ENCODE measurements at places on chromosomes 16 and 17.

- no peak for DNase-seq
These were observed 14.3 kb upstream of the NAGLU start for GRCh38 chr17:42521666-42522262.

- no peak for DNase-seq
These were observed 1.2 kb downstream of the GNG13 start for GRCh38 chr16:799111-799947.

DNA sequence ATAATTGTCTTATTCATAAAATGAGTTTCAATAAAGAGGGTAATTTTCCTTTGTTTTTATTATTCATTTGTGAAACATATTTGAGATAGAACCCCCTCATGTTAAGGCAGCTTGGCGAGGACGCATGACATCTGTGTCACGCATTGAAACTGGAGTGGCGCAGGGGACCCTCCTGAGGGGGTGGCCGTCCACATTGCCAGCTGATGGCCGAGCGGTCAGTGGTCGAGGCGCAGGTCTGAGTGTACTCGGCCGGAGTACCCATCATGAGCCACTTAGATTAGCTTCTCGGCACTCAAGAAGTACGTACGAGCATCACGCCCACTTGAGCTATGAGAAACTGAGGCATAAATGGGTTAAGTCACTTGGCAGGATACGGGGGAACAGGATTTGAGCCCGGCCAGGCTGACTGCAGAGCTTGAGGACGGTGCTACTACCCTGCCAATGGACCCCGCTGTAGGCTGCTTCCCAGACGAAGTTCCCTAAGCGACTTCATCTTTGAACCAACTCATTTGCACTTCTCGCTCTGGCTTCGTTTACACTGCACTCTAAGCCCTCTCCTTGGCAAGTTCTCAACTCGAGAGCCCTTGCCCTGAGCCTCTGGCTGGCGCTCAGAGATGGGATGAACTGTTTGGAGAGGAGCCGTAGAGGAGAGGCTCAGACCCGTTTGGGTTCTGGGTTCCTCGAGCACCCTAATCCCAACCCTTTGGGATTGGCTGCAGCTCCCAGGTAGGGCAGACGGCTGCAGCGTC, 91.8 kb downstream of the SDK2 start:
- no peak for DNase-seq

- no peak for DNase-seq
These were observed 29.6 kb downstream of the RBFOX1 start for GRCh38 chr16:7362231-7362630.

DNA sequence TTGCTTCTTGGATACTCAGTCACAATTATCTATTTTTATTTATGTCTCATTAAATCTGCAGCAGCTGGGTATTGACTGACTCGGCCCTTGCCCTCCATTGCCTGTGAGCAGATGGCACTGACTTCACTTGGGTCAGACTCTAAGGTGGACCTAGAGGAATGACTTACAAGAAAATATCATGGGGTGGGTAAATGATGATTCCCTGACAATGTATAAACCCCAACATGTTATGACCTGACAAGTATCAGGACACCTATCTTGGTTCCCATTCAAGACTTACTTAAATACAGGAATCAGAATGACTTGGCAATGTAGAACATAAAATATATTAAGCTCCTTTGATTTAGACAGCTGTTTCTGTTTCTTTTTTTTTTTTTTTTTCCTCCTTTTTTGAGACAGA, 953.5 kb downstream of the CDH11 start:
- DNase-seq: no peak

GRCh38 chr17:42337442-42337841, 49.1 kb downstream of the STAT5A start:
- DNase-seq: peak; percentile 70

- DNase-seq: no peak
These were observed 6.2 kb downstream of the DNAJC7 start for GRCh38 chr17:42010898-42011516.

DNA sequence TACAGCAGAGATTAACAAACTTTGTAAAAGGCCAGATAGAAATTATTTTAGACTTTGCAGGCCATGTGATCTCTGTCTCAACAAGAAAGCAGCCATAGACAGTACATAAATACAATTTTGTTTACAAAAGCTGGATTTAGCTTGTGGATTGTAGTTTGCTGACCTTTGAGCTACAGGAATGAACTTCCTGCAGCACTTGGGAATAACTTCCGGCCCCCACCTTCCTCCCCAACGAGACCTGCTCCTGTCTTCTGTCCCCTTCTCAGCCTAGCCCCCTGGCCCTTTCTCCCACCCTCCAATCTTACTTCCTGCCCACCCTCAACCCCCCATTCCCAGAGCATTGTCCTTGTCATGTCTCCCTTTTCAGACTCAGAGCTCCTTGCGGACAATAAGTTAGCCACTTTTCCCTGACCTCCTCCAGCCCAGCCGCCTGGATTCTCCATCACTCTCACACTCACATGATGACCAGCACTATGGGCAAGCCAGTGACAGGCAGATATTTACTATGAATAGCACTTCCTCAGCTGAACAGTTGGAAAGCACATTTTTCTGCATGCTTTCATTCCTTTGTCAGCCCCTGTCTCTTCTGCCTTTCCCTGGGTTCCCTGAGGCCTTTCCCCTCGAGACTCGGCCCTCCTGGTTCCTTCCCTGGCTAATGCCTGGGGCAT, 27.6 kb upstream of the DLX3 start:
- DNase-seq: no peak

GRCh38 chr16:10485698-10486382, 94.6 kb downstream of the EMP2 start:
- no peak for DNase-seq

GRCh38 chr16:55700067-55700466, 44.3 kb downstream of the SLC6A2 start:
- no peak for DNase-seq

DNA sequence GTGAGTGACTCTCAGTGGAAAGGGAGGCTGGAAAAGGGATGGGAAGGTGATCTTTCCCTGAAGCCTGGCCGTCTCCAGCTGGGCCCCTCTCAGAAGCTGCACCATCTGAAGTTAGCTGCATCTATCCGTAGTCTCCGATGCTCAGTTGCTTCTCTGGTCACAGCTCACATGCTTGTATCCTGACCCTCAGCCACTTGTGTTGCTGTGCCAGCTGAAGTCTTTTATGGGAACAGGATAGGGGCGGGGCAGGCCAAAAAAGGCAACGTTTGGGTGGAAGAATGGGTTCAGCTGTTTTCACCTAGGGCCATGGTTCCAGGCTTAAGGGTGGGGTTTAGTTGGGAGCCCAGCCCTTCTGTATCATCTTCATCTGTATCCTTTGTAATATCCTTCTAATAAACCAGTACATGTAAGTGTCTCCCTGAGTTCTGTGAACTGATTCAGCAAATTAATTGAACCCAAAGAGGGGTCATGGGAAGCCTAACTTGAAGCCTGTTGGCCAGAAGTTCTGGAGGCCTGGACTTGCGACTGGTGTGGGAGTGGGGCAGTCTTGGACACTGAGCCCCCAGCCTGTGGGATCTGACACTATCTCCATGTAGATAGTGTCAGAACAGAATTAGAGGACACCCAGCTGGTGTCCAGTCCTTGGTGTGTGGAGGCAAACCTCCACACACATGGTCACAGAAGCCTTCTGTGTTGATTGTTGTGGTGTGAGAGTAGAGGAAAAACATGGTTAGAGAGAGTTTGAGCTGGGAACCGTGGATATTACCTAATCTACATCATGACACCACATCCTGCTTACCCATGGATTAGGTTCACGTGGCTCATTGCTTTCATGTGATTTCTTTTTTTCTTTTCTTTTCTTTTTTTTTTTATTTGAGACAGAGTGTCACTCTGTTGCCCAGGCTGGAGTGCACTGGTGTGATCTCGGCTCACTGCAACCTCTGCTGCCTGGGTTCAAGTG, 49.3 kb upstream of the FBXO47 start:
- DNase-seq: no peak

GRCh38 chr16:3266873-3267537, 10.6 kb upstream of the MEFV start:
- no peak for DNase-seq

DNA sequence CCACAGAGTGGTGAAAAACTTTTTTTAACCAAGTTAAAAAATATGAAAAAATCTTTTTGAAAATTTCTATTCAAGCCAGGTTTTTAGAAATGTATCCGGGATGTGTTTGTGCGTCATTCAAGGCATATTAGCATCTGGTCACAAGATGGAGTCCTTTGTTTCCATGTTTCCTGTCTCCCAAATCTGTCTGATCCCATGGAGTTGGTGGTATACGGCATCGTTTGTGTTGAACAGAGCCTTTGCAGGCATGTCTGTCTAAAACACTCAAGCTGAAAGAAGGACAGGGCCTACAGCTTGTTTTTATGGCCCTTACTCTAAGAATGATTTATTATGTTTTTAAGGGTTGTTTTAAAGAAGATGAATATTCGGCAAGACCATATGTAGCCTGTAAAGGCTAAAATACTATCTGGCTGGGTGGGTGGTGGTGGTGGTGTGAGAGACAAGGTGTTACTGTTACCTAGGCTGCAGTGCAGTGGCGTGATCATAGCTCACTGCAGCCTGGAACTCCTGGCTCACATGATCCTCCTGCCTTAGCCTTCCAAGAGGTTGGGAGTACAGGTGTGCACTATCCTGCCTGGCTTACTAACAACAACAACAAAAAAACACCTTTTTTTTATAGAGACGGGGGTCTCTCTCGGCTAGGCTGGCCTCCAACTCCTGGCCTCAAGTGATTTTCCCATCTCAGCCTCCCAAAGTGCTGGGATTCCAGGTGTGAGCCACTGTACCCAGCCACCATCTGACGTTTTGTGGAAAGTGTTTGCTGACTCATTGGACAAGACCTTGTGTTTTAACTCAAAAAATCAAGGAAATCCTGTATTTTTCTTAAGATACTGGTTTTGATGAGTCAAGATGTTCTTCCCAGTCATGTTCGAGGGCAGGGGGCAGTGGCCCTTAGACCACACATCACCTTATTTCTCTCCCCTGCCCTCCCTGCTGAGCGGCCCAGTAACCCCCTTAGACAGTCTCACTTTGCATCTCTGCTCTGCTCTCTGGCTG, 52.2 kb downstream of the NDE1 start:
- no peak for DNase-seq

DNA sequence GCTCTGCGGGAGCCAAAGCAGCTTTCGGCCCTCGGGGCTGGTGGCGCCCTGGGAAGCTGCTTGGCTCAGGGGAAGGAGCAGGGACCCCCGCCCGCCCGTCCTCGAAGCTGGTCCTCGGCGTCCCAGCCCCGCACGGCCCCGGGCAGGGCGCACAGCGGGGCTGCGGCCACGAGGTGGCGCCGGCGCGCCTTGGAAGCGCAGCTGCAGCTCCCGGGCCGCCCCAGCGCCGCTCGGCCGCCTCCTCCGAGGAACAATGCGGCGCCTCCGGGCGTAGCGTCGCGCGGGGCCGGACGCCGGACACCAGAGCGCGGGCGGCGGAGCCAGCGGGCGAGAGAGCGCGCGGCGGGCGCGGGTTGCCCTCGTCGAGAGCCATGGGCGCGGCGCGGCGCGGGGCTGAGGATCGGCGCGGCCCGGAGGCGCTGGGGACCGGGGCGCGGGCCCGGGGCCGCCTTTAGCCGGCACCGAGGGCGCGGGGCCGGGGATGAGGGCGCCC, at the start of gene MGAT5B:
TSS of gene MGAT5B (plus strand) at position 229 of the 493 bp plus-strand sequence. CDS start 626 bp downstream, outside the sequence.
- DNase-seq: peak; percentile 77

DNA sequence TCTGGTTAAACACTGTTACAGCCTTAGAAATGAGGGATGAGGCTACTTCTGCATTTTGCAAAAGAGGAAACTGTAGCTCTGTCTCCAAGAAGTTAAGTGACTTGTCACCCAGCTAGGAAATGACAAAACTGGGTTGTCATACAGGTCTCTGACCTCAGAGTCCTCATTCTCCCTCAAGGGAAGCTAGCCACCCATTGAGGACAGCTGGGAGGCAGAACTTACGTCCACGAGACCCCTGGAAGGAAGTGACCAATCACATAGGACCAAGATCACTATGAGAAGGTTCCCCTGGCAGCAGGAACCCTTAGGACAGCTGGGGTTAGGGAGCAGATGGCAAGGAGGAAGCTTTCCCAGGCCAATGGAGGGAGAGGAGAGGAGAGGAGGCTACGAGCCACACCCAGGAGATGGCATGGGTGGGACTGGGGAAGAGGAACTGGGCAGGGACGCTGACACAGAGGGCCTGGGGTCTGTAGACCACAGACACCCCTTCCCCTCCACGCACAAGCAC, 11.2 kb downstream of the METTL22 start:
- no peak for DNase-seq

DNA sequence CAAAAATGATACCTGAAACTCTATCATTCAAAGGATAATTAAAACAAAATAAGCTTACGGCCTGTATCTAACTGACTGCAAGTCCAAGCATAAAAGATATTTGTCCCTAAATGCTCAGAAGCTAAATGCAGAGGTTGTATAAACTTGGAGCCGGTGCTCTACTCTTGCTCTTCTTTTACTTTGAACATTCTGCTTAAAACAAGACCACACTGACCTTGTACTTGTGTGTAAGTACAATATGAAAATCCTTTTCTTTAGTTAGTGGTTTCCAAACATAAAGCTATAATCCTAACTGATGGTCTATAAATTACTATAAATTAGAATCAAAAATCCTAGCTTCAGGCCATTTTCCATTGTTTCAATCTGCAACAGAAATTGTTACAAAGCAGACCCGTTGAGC, 74.6 kb downstream of the SPAG9 start:
- DNase-seq: no peak

GRCh38 chr17:75691371-75691791, 24.2 kb downstream of the SAP30BP start:
- peak; percentile 45 for DNase-seq

DNA sequence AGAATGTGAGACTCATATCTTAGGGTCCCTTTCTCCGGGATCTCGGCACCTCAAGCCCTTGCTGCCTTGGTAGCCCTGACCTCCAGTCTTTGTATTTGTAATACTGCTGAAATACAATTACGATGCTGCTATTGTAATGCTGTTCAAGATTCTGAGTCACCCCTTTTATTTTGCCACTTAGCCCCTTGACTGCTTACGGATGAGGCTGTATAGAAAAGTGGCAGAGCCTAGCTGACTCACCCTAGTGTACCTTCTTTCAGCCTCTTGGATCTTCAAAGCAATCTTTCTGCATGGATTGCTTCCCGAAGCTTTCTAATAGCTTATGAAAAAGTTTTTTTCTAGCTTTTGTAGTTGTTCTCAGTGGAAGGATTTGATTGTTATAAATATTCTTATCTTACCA, 187.9 kb downstream of the KCNJ2 start:
- no peak for DNase-seq

DNA sequence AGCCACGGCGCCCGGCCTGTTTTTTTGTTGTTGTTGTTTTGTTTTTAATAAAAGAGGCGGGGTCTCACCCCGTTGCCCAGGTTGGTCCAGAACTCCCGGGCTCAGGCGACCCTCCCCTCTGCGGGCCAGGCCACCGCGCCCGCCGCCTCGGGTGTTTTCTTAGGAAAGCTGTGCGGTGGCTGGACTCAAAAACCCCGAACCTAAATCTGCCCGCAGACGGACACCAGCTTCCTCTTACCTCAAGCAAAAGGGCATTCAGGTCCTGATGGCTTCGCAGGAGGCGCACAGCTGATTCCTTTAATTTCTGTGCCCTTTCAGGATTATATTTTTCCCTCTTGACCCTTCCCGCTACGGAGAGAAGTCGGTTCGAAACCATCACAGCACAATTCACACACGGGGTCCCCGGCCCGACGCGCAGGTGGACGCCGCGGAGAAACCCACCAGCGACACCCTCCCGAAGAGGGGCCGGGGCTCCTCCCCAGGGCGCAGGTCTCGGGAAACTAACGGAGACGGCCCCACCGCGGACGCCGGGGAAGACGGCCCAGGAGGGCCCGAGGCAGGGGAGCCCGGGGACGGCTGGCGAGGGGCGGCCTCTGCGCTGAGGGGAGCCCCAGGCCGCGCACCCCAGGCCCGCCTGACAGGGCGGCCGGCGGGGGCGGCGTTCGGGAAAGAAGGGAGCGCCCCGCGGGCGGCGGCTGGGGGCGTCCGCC, 653 bp downstream of the FANCA start:
- DNase-seq: no peak

- no peak for DNase-seq
These were observed 1.9 kb downstream of the NOD2 start for GRCh38 chr16:50695017-50696000.

Measured in stimulated activated naive CD8-positive, alpha-beta T cell treated with anti-CD3 and anti-CD28 coated beads, Interleukin-15, amount 100 ng/mL, for 72 hours (primary cell).